Colonic mucosa (tissue), 4 donors: ENCODE measurements at places on chromosomes 11 and 22. TPM values are rescaled to one million over a fixed set of nuclear protein-coding genes. Genes with fewer than 3 reads are reported as not detected.

DNA sequence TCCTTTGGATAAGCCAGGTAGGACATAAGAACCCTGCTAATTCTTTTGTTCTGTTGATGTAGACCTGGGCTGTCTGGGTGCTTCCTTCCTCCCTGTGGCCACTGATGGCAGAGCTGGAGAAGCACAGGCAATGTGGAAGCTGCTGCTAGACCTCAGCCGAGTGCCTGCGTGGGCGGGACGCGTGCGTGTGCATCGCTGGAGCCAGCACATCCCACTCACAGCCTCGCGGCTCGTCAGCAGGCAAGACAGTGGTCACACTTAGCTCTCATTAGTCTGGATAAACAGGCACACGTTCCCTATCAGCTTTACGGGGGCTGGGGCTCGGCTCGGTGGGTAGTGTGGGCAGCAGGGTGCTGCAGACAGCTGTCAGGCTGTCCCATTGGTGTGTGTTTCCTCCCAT lies 155.7 kb downstream of the GRIK4 start:
- H3K27ac ChIP-seq: no peak overlapping the region
- H3K36me3 ChIP-seq: no peaks in the 10 kb centered on the region
- H3K4me1 ChIP-seq: no peaks in the 10 kb centered on the region
- no peak overlapping the region for H3K4me3 ChIP-seq
- H3K27me3 ChIP-seq: no peaks in the 10 kb centered on the region

TMEM191B gene
- 3.3 TPM for total RNA-seq

- H3K4me1 ChIP-seq: no peaks in the 10 kb centered on the region
- DNase-seq: no peak
- H3K27ac ChIP-seq: no peak overlapping the region
- H3K36me3 ChIP-seq: no peaks in the 10 kb centered on the region
Observed at GRCh38 chr11:35792148-35792845, 129.7 kb downstream of the TRIM44 start.

ADORA2A gene
- 1.5 TPM for total RNA-seq

INS gene
- 0.84 TPM for total RNA-seq
